Cortex of kidney (tissue), 1 donor: ENCODE measurements at places on chromosomes 11 and 22.

DNA sequence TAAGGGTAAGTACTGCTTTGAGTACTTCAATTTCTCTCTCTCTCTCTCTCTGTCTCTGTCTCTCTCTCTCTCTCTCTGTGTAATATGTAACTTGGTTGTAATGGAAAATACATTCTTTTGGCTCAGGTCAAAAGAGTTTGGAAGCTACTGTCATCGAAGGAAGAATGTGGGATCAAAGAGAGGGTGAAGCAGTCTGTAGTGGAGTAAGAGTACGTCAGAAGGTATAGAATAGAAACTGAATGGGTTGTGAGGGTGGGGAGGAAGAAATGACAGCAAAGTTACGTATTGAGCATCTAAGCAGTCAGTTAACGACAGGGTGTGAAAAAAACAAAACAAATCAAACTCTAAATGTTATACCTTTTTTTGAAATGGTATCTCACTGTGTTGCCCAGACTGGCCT is 10.0 kb downstream of the NCAM1 start:
- no peak for DNase-seq

DNA sequence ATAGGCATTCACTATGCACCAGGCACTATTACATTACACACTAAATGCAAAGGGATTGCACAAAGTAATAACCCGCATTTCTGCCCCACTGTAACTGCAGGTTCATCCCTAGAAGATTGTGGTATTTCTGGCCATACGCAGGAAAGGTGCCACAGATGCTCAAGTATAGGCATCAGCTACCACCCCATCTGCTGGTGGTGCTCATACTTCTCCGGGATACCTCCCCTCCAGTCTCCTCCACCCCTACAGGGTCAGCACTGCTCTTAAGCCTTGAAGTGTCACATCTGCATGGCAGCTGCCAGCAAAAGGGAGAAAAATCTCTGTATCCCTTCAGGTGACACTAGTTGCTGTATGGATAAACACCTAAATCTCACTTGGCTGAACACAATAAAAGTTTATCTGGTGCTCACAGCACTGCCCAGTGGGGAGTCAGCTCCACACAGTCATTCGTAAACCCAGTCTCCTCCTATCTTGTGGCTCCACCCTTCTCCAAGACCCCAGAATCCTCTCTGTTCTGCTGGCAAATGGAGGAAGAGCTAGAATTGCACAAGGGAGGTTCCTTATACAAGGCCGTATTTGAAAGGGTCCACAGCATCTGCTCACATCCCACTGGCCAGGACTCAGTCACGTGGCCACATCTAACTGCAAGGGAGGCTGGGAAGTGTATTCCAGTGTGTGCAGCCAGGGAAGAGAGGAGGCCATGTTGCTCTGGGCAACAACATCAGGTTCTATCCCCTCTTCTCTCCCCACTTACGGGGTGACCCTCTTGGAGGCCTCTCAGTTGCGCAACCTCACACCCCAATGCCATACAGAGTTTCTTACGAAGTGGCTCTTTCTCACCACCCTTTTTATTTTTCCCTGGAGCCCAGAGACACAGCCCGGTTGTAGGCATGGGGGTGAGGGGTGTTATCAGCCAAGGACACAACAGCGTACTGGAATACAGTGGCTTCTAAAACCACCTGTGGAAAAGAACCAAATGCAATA is 114.7 kb downstream of the BUD13 start:
- no peak for DNase-seq

DNA sequence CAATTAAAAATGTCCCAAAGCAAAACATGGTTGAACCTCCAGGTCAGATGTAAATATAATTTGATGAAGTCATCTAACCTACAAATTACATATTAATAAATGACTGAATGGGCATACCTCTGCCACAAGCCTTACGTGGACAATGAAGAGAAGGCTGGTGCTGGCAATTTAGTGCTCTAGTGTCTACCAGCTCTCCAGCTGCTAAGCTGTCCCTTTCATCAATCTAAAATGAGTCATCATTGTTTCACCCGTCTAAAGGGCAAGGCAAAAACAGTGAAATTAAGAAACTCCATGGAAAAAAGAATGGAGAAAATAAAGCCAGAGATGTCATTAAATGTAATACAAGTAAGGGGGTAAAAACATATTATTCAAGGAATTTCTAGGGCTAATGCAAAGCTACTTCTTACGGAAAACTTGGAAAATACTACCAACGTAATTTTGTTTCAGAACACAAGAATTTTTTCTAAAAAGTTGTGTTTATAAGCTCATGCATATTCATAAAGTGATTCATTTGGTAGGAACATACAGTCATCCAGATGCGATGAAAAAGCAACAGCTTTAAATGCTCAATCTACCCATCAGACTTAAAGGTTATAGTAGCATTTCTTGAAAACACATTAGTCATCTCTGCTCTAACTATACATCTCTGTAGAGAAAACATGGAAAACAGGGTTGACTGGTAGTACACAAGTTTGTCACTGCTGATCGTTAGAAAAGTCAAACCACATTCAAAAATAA is 71.5 kb downstream of the SIK3 start:
- no peak for DNase-seq

GRCh38 chr11:109808569-109808968 is 284.6 kb upstream of the ZC3H12C start:
- no peak for DNase-seq

DNA sequence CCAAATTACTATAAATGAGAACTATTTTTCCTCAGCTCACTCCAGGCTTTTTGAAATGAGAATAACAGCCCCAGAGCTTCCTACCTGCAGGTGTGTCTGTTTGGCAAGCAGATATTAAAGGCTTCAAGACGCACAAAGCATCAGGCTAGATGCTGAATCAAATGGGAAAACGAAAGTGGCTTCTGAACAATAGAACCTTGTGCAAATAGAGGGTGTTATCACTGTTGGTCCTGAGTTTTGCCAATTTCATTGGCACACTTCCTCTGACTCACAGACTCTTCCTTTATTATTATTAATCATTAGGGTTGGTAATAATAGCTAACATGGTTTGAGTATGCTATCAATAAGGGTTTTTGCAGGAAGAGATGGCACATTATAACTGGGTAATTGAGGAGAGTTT is 13.4 kb downstream of the SYT13 start:
- DNase-seq: no peak

DNA sequence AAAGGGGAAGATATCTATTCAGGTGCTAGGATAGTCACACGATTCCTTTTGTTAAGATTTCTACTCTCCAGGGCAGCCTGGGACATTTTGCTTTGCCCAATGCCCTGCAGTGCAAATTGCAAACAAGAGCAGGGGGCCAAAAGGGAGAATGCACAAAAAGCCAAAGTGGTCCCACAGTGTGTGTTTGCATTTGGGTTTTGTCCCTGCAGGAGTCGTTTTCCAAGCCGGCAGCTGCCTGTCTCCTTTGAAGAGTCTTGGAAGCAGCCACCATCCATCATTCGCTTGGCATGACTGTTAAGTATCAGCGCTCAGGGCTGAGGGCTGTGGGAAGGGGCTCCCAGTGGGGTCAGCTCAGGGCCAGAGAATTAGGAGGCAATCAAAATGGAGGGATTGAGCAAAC is 184.7 kb downstream of the MIAT start:
- no peak for DNase-seq

GRCh38 chr11:25899617-25900160 is 432.2 kb upstream of the ANO3 start:
- no peak for DNase-seq

DNA sequence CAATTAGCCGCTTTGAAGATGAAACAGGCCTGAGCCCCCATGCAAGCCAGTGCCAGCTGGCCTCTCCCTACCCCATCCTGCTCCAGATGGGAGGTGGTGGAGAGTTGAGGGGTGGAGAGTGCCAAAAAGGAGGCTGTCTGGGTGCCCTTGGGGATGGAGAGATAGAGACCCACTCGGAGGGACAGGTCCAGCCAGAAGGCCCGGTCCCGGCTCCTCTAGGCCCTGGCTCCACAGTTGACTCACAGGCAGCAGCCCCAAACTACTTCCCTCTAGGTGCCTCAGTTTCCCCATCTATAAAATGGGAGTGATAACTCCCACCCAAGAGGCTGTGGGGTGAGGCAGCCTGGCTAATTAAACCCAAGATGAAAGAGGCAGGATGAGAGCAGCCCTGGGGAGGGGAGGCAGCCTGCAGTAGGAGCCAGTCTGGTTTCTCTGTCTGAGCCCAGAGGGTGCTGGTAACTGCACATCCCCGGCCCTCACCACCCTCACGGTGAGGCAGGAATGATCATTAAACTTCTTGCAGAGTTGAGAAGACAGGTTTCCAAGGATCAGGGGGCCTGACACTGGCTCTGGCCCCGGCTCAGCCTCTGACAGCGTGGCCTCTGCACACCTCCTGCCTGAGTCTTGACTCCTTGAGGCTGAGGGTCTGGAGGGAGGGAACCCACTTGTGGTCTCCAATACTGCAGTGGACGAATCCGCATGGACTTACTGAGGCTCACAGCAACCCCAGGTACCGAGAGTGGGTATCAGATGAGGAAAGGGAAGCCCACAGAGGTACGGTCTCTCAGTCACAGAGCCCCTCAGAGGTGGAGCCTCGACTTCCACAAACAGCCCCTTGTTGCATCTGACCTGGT is 1.4 kb upstream of the AP5B1 start:
- no peak for DNase-seq

GRCh38 chr11:70415191-70415590 is 16.9 kb downstream of the CTTN start:
- DNase-seq: no peak

- DNase-seq: no peak
These were observed 207.5 kb downstream of the PGR start for GRCh38 chr11:100922121-100922520.

DNA sequence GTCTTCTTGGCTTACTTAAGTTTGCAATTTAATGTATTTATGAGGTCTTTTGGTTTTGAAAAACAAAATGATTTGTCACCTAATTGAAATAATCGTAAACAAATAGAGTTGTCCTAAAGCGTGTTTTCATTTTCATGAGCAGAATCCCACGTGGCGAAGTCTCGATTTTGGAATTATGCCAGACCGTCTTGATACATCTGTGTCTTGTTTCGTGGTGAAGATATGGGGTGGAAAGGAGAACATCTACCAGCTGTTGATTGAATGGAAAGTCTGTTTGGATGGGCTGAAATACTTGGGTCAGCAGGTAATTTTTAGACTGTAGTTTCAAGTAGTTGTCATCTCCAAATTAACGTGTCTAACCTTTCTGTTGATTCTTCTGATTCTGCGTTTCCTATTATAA is 64.7 kb downstream of the UVRAG start:
- DNase-seq: no peak

GRCh38 chr22:39176143-39176713 is 23.7 kb upstream of the CBX7 start:
- no peak for DNase-seq

- DNase-seq: no peak
These were observed 143.6 kb downstream of the WNT11 start for GRCh38 chr11:76062733-76063132.

DNA sequence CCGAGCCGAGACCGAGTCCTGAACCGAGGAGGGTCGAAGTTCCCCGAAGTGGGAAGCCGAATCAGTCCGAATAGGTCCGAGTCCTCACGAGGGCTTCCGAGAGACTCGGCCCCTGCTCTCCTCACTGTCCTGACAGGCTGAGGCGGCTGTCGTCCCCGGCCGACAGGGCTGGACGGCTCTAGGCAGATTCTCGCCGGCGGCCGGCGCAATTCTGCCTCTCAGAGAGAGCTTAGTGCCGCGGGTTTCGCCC is 191 bp upstream of the DEAF1 start:
- no peak for DNase-seq

- DNase-seq: no peak
These were observed 55.8 kb upstream of the RRAS2 start for GRCh38 chr11:14414470-14415461.

DNA sequence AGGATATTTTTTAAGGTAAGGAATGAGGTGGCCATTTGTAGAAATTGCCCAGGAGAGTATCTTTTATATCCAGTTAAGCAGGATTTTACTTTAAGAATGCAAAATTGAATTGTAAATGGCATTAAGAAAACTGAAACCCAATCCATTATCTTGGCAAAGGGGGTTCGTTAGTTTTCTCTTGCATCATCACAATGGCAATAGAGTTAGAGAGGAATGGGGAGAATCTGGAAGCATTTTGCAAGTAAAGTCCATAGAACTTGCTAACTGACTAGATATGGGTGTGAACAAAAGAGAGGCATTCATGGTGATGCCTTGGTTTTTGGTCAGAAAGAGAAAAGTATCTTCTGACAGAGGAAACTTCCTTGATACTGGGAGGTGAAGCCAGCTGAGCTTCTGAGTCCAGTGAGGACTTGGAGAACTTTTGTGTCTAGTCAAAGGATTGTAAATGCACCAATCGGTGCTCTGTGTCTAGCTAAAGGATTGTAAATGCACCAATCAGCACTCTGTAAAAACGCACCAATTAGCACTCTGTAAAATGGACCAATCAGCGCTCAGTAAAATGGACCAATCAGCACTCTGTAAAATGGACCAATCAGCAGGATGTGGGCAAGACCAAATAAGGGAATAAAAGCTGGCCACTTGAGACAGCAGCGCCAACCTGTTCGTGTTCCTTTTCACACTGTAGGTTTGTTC is 3.6 kb upstream of the CCDC117 start:
- no peak for DNase-seq

- no peak for DNase-seq
These were observed 96.5 kb upstream of the NCAM1 start for GRCh38 chr11:112864672-112865071.

GRCh38 chr11:30045921-30046577 is 29.2 kb upstream of the KCNA4 start:
- DNase-seq: no peak

DNA sequence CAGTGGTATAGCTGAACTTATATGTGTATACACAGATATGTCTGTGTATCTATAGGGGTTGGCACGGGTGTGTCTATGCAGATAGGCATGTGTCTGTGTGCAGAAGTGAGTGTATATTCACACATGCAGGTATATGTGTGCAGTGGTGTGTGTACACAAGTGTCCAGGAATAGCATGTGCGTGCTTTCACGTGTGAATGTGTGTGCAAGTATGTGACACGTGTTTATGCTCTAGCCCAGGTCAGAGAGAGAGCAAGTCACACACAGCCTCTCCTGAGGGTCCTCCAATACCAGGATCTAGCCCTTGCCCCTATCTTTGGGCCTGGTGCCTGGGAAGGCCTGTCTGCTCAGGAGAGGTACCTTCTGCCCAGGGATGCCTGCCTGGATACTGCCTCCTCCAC is 26.3 kb downstream of the PDE2A start:
- no peak for DNase-seq

GRCh38 chr11:117989351-117990102 is 3.3 kb downstream of the IL10RA start:
- no peak for DNase-seq

GRCh38 chr11:59009661-59010060 is 70.4 kb downstream of the GLYATL1 start:
- no peak for DNase-seq

- DNase-seq: no peak
These were observed 5.6 kb downstream of the RGL4 start for GRCh38 chr22:23696326-23696851.

DNA sequence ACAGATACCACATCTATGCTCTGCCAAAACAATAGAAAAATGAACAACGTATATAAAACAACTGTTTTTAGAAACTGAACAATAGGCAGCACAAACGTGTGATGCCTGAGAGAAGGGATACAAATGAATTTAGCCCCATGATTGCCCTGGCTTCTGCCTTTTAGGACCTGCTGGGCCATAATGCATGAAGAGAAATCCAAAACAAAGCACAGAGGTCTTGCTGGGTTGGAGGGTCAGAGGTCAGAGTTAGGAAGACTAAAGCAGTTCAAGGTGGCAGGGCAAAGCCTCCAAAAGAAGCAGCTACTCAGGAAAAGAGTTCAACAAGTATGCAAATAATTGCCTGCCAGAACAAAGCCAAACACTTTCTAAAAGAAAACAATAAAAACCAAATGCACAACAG is 138.5 kb downstream of the TTC28 start:
- no peak for DNase-seq

GRCh38 chr11:105296806-105297205 is 157.2 kb upstream of the CARD18 start:
- no peak for DNase-seq
